Activated CD8-positive, alpha-beta T cell treated with anti-CD3 and anti-CD28 coated beads, Interleukin-2, amount 10 ng/mL, durations not matched to agents 7 days and 5 days (primary cell): ENCODE measurements at places on chromosomes 5 and 9. TPM values are rescaled to one million over a fixed set of nuclear protein-coding genes. Genes with fewer than 3 reads are reported as not detected.

Gene ISL1
- total RNA-seq = not detected

Gene PCDHAC1
- total RNA-seq = not detected

DNA sequence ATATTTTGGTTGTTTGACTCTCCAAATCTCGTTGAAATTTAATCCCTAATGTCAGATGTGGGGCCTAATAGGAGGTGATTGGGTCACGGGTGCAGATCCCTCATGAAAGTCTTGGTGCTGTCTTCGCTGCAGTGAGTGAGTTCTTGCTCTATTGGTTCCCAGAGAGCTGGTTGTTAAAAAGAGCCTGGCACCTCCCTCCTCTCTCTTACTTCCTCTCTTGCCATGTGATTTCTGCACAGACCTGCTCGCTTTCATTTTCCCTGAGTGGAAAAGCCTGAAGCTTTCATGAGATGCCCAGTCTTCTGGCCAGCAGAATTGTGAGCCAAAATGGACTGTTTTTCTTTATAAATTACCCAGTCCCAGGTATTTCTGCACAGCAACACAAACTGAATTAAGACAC lies 221.6 kb downstream of the MAT2B start:
- DNase-seq = no peak

- no peak for DNase-seq
Observed at GRCh38 chr9:76136986-76137385, 246.5 kb downstream of the PCSK5 start.
